ENCODE measurements at places on chromosomes 16 and 17.

DNA sequence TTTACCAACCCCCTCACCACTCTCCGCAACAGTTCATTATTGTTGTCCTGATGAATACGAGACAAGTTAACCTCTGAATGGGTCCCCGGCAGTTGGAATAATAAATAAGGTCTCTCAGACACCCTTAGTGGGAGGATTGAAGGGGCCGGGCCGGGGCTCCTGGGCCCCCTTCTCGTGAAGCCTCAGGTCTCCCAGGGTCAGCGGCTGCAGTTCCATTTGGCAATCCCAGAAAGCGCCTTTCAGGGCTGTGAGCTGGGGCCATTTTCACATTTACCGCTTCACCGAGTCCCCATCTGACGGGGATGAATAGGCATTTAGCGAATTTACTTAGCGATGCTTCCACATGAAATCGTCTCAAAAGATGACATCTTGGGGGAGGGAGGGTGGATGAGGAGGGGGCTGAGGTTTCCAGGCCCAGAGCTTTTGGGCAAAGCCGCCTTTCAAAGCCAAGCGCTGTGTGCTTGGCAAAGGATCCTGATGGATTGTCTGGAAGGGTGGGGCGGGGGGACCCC, 309.8 kb downstream of the XYLT1 start:
- DNase-seq: no peak

DNA sequence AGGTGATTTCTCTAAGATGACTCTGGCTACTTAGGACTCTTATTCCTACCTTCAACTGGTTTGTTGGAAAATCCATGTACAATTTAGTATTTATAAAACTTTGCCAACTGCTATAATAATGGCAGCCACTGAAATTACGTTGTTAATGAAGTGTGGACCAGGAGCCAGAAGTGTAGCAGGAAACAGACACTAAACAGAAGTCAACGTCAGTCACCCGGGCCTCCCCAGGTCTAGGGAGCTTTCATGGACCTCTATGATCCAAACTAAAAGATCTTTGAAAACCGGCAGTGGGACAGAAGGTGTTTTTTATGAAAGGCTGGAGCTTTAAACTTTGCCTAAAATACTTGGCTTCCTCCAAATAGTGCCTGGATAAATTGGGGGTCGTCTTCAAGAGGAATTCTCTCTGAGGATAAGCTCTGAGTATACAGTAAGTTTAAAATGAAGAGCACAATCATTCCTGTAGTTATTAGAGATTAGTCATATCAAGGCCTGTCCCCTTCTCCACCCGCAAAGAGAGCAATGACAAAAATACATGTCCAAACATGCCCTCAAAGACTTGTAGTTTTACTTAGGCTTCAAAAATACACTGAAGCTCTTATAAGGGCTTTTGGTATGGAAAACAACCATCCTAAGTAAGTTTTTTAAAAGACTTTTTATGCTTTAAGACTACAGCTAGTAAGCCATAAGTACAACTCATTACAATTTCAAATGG, 34.6 kb downstream of the DCUN1D3 start:
- DNase-seq: no peak

DNA sequence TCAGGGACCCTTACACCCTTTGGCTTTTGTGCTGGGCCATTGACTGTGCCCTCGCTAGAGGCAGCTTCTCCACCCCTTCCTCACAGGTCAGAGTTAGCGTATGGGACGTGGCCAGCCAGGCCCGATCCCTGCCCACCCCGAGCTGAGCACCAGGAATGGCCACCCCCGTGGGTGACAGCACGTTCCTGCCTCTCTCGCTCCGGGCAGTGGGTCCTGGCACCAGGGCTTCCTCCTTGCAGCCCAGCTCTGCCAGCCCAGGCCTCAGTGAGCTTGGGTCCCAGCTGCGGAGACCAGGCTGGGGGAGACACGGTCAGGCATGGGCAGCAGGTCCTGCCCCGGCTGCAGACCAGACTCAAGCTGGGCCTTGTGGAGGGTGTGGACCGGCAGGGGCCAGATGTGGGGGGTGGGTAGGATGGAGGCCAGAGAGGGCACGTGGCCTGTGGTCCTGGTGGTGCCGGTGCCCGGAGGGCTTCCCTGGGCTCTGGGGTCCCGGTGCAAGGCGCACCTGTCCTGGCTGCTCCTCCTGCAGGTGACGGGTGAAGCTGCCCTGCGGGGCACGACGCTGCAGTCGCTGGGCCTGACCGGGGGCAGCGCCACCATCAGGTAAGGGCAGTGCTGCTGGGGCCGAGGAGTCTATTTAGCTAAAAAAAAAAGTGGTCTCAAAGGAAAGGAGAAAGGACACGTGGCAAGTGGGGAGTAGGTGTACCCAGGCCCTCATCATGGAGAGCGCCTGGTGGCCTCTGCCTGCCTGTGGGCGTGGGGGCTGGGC, 18.2 kb downstream of the ASPSCR1 start:
- no peak for DNase-seq

GRCh38 chr17:8126491-8127066, 2.7 kb upstream of the HES7 start:
- peak; percentile 74 for DNase-seq

DNA sequence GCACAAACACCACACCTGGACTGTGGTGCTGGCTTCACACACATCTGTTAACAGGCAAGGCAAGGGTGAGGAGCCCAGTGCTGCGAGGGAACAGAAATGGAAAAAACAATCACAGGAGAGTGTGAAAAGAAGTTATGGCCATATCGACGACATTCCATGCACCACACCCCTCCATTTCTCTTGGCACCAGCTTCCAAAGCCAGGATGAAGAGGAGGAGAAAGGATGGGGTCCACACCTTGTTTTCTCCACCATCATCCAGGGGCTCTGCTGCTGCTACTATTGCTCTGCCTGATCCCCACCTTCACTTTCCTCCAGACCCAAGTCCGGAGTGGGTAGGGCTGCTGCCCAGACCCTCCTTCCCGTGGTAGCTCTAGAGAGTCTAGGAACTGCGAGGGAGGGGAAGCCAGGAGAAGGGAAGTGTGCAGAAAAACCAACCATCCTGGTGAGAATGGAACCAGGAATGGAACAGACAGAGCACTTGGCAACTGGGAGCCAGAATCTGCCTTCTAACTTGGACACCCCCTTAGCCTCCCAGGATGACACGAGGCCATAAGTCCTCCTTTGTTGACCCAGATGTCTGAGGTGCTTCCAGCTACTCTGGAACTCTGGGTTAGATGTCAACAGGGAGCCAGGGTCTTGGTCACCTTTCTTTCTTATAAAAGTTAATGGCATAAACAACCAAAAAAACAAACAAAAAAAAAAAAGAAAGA, 1.2 kb upstream of the PROCA1 start:
- DNase-seq: no peak

DNA sequence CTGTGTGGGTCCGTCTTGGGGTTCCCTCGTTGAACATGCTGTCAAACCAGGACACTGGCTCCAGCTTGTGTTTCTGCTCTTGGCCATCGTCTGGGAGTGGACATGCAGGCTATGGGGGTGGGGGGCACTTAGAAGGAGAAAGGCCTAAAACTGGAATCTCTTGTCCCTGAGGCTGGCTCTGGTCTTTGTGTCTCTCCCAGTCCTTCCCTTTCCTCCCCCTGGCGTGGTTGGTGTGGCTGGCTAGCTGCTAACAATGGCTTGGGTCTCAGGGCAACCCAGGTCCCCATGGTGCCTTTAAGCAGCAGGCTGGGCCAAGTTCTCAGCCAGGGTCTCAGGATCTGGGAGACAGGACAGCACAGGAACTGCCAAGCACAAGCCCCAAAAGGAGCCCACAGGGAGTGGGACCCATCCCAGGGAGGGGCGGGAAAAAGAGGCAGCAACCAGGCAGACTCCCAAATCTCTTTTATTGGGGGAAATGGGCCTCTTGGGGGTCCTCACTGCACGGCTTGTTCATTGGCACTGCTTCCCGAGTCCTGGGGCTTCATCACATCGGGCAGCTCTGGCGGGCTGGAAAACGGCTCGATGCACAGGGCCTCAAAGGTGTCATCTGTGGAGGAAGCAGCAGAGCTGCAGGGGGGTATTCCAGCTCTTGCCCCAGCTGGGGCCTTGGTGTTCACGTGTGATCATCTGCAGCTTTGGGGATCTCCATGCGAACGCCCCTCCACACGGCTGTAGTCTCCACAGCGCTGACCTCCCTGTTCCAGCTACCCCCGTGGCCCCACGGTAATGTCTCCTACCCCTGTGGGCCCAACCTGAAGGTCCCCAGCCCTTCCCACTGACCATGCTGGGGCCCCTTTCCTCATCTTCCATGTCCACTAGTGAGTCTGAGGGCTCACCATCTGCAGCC, 5.3 kb downstream of the ELOB start:
- no peak for DNase-seq

- DNase-seq: no peak
These were observed 264.3 kb downstream of the CPPED1 start for GRCh38 chr16:12539185-12539929.

GRCh38 chr17:67359960-67360791, 6.2 kb downstream of the PSMD12 start:
- DNase-seq: no peak

- no peak for DNase-seq
These were observed 19.9 kb downstream of the ARL4D start for GRCh38 chr17:43418441-43419374.

DNA sequence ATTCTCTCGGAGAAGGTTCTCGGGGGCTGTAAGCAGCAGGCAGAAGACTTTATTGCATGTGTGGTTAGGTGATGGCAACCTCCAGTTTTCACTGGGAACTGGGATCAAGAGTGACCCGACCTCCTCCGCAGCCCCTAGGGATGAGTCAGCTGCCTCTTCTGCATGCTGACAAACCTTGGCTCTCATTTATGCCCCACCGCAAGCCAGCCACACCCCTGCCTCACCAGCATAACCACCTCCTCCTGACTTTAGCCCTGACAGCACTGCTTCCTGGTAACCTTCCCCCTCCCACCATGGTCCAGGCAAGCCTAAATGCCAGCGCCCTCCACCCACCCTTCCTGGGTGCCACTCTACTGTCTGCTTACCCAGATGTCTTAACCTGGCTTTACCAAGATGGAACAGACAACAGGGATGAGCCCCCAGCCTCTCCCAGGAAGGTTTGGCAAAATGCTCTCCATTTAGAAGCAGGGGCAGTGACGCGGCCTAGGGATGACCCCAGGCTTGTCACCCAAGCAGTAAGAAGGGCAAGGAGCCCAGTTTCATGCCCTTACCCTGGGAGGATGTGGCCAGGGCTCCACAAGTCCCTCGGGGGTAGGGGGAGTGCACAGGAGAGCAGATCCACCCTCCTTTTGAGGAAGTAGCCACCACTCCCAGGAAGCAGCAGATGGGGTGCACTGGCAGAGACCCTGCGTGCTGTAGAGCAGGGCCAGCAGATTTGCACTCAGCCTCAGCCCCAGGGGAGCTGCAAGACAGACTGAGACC, 73.5 kb downstream of the GOSR1 start:
- peak; percentile 28 for DNase-seq

GRCh38 chr16:10226141-10226986, 44.1 kb upstream of the GRIN2A start:
- no peak for DNase-seq

DNA sequence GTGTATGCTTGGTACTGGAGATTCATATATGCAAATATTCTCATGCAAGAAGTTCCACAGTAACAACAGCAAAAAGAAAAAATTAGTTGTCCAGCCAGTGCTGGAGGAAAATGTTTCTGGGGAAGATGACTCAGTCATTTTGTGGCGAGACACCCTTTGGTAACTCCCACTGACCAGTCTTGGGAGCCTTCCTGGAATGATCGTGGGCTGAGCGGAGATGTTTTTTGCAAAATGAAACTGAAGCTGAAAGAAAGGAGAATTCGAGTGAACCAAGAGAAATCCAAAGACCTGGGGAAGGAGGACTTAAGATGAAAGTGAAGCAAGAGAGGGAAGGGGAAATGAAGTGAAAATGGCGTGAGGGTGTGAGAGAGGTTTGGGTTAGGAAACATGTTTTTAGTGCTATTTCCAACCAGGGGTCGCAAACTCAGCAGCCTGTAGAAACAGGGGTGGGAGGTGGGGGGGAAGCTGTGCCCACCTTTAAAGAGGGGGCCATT, 5.2 kb downstream of the ITPRIPL2 start:
- no peak for DNase-seq

- DNase-seq: no peak
These were observed 9.4 kb downstream of the METTL9 start for GRCh38 chr16:21608639-21609328.

- no peak for DNase-seq
These were observed 34.2 kb upstream of the CCL2 start for GRCh38 chr17:34220752-34221395.

DNA sequence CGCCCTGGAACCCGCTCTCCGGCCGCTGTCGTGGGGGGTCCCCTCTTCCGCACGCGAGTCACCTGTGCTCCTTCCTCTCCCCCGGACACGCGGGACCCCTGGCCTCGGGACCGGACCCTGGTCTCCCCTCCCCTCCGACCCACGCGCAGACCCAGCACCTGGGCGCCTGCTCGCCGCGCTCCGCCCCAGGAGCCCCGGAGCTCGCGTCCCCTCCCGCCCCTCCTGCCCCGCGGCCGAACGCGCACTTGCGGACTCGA, 762 bp downstream of the RAB40B start:
- DNase-seq: no peak

DNA sequence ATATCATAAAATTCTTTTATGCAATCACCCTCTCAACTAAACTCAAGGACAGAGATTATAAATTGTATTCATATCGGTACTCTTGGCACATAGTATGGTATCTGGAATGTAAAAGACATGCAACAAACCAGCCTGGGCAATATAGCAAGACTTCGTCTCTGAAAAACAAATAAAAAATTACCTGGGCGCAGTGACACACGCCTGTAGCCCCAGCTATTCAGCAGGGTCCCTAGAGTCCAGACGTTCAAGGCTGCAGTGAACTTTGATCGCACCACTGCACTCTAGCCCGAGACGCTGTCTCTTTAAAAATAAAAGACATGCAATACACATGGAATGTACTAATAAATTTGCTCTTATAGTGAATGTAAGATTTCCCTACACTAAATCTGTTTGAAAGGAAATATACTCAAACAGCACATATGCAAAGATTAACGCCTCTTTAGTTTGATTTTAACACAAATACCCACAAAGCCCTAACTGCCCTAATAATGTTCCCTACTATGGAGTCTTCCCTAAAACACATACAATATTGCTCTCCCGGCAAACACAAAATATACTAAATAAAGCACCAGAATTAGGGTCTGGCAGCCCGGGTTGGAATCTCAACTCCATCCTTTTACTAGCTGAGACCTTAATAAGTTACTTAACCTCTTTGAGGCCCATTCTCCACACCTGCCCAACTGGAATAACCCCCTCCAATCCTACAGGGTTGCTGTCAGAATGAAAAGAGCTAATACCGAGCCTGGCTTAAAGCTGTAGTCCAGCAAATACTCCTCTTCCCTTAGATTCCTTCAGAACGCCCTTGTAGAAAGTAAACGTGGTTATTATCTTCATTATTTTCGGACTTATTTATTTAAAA, 1.2 kb downstream of the ABCA5 start:
- DNase-seq: no peak
